ENCODE measurements at places on chromosomes 12 and 14.

- DNase-seq: no peak
These were observed 13.8 kb upstream of the PRKD1 start for GRCh38 chr14:29941401-29941800.

DNA sequence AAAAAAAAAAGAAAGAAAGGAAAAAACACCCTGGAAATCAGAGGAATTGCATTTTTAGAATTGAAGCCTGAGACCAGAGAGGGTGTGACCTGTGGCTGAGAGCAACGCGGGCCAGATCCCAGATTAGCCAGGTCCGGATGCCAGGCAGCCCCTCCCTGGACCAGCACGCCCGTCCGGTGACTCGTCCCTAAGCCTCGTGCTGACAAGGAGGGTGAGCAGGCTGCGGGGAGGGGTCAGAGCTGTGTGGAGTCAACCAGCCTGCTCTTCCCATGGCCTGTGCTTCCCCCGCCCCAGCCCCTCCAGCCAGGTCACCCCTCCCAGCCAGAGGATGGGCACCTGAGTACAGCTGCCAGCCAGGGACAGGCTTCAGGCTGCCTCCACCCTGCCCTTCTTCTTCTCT lies 4.2 kb upstream of the KLC1 start:
- no peak for DNase-seq

- DNase-seq: no peak
These were observed 95.8 kb upstream of the ATXN7L3B start for GRCh38 chr12:74441872-74442271.

- DNase-seq: no peak
These were observed 32.9 kb downstream of the ASCL1 start for GRCh38 chr12:102990419-102990818.

GRCh38 chr12:113858841-113859386 lies 107.2 kb downstream of the RBM19 start:
- no peak for DNase-seq

- no peak for DNase-seq
These were observed 175.7 kb upstream of the GSC start for GRCh38 chr14:94945615-94946014.

DNA sequence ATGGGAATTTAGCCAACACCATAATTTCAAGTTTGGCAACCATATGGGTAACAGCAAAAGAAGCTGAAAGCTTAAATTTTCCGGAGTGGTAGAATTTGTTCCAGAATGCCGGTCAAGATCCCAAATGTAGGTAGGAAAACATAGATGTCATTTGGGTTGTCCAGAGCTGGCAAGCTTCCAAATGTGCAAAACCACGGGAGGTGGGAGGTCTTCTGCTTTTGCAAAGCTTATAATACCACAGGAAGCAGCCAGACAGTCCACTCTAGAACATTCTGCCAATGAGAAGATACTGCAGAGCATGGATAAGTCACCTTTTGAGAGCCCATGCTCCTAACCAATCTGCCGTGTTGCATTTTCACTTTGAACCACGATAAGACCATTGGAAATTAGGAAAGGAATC lies 26.4 kb upstream of the BATF start:
- DNase-seq: no peak

DNA sequence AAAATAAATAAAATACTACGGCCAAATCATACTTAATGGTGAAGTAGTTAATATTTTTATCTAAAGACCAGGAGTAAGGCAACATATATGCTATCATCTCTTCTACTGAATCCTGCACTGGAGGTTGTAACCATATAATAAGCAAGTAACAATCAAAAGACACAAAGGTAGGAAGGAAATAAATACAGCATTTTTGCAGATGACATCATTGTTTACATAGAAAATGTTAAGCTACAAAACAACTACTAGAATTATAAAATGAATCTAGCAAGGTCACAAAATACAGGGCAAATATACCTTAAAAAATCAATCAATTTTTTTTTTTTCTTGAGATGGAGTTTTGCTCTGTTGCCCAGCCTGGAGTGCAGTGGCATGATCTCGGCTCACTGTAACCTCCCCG lies 51.6 kb upstream of the BDKRB2 start:
- DNase-seq: no peak

GRCh38 chr14:100317912-100318808 lies 5.0 kb upstream of the SLC25A47 start:
- DNase-seq: no peak

All from KG1 (cell line).